ENCODE measurements at places on chromosomes 1 and 21.
A peak's percentile ranks its signal among the peaks of the same experiment; 100 is the strongest.

- no peak for DNase-seq
Measured at GRCh38 chr1:221164951-221165838, 286.0 kb downstream of the HLX start.

DNA sequence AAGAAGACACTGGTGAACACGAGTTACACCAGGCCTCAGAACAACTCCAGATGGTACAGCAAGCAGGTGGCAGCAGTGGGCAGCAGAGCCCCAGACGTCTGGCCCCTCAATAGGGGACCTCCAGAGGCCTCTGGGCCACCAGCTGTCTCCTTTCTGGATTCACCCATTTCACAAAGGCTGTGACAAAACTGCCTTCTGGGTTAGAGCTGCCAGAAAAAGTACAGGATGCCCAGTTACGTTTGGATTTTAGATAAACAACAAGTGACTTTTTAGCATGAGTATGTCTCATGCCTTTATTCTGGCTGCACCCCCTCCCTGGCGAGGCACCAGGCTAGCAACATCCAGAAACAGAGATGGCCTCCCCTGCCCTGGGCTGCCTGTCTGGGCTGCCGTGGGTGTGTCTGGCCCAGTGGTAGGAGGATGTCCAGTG is 30.1 kb downstream of the ITPKB start:
- no peak for DNase-seq

DNA sequence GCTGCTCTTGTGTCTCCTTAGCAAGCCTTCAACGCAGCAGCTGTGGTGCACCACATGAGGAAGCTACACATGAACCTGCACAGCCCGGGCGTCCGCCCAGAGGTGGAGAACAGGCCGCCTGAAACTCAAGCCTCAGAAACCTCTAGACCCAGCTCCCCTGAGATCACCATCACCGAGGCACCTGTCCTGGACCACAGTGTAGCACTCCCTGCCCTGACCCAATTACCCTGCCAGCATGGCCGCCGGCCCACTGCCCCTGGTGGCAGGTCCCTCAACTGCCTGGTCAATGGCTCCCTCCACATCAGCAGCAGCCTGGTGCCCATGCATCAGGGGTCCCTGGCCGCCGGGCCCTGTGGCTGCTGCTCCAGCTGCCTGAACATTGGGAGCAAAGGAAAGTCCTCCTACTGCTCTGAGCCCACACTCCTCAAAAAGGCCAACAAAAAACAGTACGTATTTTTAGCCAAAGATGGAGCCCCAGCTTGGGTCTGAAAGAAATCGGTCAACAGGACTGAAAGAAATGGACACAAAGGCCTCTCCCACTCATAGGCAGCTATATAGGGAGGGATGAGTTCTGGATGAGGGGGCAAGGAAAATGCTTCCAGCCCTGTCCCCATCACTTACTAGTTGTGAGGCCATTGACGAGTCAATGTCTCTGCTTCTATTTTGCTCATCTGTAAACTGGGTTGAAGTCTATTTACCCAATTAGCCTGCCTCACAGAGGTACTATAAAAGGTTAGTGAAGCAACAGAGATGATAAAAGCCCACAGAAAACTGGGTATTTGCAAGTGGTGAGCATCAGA is 28.5 kb downstream of the CAMK1G start:
- no peak for DNase-seq

- no peak for DNase-seq
Measured at GRCh38 chr1:245291351-245291750, 136.6 kb downstream of the KIF26B start.

DNA sequence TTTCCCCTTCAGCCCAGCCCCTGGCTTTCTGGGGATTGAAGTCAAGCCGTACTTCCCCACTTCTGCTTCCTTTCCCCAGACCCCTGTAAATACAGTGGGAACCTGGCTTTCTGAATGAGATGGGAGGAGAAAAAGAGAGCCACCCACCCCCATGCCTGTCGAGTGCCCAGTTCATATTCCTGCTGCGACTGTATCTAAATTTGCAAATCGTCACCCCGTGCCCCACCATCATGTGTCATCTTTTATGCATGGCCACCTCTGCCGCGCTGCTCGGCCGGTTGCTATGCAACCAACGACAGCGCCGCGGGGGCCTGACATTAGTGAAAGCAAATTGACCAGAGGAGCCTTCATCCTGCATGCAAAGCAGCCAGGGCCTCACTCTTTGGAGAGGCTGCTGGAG is 143.0 kb downstream of the ELAVL4 start:
- no peak for DNase-seq

- peak; percentile 67 for DNase-seq
Measured at GRCh38 chr1:22024485-22025367, 23.3 kb downstream of the CELA3A start.

DNA sequence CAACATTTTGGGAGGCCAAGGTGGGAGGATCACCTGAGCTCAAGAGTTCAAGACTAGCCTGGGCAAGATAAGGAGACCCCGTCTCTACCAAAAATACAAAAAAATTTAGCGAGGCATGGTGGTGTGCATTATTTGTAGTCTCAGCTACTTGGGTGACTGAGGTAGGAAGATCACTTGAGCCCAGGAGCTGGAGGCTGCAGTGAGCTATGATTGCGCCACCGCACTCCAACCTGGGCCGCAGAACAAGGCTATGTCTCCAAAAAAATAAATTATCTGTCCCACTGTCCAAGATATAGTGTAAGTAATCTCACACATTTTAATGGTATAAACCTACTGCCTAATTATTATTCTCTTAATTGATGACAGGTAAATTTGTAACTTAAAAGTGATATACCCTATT is 12.8 kb downstream of the ARID4B start:
- no peak for DNase-seq

GRCh38 chr1:163094589-163094988 is 25.4 kb downstream of the RGS4 start:
- DNase-seq: no peak

GRCh38 chr1:224767676-224768075 is 151.6 kb downstream of the CNIH3 start:
- no peak for DNase-seq

DNA sequence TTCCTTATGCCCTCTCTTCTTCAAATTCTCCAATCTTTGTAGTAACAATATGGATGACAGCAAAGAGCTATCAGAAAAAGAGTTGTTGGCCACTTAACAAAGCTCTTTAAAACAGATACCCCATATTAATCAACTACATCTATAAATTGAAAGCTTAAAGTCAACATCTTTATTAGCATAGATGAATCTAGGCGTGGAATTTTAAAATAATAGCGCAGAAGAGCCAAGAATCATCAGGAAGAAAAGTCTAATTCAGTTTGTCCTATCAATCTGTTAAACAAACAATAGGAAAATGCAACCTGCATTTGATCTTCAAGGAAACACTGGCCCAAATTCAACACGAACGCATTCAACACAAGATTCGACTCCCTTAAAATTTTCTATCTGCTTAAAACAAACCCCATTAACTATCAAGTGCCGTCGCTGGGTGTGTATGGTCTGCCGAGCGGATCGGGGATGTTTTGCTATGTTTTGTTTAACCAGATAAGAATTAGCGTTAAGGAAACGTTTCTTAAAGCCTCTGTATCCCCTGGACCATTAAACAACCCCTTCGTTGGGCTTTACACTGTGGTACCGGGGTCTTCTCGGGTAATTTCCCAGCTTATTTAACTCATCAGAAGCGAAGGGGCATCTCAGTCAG is 1.0 kb downstream of the LYST start:
- DNase-seq: no peak

DNA sequence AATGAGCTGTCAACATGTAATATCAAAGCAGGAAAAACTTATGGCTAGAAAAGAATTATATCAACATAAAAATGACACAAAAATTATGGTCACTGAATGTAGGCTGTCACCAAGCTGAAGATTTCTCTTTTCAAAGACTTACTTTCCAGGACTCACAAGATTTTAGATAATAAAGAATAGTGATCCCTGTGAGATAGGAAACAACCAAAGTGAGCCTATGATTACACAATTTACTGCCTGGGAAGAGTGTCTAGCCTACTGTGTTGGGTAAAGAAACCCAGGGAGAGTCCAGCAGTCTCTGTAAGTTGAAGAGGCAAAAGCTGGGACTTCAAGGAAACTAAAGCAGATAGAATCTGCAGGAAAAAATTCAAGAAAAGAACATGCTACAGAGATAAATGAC is 20.2 kb upstream of the RGS1 start:
- DNase-seq: no peak

DNA sequence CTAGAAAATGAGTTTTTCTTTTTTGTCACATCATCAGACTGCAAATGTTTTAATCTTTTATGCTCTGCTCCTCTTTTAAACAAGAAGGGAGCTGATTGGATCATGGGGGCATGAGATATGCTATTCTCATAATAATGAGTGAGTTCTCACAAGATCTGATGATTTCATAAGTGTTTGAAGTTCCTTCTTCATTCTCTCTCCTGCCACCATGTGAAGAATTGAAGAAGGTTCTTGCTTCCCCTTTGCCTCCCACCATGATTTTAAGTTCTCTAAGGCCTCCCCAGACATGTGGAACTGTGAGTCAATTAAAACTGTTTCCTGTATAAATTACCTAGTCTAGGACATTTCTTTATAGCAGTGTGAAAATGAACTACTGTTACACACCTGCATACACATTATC is 218.2 kb downstream of the NRIP1 start:
- DNase-seq: no peak

DNA sequence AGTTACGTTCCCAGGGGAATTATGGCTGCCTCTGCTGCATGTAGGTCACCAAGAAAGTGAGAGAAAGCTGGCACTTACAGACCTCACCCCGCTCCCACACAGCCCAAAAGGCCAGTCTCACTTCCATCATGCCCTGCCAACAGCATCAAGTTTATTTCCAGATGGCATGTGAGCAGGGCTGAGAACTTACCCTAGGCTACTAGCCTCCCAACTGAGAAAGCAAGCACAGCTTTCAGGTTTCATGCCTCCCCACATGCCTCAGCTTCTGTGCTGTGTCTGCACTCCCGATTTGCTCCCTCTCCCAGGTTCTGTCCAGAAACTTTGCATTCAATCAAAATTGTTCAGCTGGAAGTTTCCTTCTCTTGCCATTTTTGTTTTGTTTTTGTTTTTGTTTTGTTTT is 59.1 kb upstream of the CRB1 start:
- DNase-seq: no peak

DNA sequence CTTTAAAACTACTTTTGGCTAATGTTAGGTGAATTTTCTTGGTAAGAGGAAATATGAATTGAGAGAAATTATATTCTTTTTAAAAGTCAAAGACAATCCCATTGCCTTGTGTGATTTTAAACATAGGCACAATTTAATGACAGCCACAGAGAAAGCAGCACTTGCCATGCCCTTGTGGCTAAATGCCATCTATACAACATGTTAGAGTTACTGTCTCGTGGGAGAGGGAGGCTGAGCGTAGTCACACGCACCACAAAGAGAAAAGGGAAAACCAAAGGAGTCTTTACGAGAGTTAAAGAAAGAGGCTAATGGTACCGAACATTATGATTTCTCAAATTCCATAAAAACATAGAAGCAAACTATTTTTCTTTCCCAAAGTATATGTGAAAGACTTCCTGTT is 537.9 kb downstream of the PTPRC start:
- DNase-seq: no peak

GRCh38 chr21:34745557-34746255 is 76.9 kb downstream of the CLIC6 start:
- DNase-seq: peak; percentile 55

DNA sequence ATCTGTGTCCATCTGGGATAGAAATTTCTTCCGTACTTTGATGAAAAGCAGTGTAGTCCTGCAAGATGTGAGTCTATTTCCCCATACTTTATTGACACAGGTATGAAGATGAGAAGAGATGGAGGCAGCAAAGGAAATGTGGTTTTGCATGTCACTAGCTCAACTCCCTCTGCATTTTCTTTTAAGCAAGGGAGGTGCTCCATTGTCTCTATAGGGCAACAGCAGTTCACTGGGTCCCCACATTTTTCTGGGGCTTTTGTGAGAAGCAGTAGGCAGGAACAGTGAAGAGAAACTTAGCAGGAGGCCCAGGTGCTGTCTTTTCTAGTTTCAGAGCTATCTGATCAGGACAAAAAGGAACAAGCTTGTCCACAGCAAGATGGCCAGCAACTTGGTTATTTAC is 37.1 kb downstream of the C21orf91 start:
- DNase-seq: no peak

DNA sequence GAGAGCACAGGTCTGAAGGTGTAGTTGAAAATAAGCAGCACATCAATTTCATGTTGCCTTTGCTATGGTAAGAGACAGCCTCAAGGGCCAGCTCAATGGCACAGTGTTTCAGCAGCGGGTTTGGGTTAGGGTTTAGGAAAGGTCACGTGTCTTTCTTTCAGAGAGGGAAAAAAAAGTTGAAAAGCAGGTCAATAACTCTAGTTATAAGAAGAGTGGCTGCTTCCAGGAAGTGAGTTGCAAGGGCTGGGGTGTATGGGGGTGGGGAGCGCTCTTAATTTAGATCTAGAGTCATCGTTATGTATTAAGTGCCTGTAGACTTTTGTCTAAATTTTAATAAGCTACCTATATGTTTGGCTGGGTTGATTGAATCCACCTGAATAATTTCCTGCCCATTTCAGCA is 118.5 kb upstream of the SPAG17 start:
- no peak for DNase-seq

GRCh38 chr1:10813799-10814198 is 17.4 kb upstream of the CASZ1 start:
- no peak for DNase-seq

DNA sequence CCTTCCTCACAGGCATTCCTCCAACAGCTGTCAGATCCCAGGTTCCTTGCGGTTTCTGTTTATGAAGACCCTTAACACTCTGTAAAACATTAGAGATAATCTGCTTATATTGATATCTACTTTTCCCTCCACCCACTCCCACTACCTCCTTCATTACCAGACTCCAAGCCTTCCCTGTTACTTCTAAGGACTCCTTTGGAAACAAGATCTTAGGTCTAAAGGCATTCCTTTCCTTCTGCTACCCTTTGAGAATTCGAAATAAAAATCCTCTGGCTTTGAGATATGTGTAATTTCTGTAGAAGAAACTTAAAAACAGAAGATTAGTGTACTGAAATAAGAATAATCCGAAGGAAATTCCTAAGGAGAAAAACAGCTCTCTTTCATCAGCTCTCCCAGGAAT is 23.7 kb upstream of the LYPLAL1 start:
- no peak for DNase-seq

- no peak for DNase-seq
Measured at GRCh38 chr1:44154049-44154448, 12.6 kb upstream of the KLF18 start.

DNA sequence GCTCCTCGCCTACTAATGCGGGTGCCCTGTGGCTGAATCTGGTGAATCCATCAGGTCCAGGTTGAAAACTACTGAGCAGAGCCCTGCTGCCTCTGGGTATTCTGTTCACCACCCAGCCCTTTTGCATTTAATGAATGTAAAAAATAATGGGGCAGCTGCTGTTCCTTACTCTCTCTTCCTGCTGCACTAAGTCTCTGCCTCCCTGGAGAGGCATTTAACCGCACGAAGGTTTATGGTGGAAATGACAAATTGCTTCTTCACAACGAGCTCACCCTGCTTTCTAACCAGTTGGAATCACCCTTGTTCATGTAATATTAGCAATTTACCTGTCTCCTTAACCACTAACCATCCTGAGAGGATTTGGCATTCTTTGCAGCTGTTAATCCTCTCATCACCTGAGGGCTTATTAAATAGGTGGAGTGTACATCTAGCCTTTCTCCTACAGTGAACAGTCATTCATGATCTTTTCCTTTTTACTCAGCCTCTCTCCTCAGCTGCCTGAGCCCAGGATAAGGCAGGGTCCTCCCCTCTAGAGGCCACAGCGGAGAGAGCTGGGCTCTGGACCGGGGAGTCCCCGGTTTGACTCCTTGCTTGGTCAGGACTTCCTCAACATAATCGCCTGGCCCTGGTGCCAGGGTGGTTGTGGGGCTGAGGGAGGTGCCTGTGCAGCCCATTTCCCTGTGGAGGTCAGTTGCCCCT is 97.6 kb downstream of the NOS1AP start:
- no peak for DNase-seq
